Fibroblast of skin of scalp (primary cell): ENCODE measurements at places on chromosomes 2 and 18.
A peak's percentile ranks its signal among the peaks of the same experiment; 100 is the strongest.

DNA sequence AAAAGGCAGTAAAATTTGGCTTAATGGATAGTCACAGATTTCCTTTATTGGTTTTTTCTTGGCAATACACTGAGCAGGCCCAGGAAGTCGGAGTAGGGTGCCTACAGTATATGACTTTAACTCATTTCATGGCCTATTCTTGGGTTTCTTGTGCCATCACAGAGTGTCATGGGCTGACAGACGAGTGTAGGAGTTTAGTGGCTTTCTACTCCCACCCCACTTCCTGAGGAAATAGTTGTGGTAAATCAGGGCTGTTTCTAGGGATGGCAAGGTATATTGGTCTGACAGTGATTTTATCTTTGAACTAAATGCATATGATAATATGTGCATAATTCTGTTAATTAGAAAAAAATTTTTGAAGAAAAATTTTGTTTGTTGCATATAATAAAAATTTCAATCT lies 100.1 kb downstream of the PLCL1 start:
- DNase-seq = no peak

DNA sequence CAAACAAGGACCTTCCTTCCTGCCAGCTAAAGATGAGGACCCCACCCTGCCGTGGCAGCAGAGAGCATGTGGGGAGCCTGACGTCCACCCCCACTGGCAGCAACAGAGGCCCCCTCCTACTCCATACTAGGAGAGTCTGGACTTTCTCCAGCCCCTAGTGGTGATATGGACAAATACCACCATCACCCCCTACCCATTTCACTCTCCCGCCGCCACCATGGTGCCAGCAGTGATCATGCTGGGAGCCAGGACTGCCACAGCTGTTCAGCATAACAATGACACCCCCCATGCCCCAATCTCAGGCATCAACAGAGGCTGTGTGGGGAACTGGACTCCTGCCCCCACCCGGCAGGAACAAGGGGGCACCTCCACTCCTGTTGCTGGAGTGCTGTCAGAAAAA lies 42.7 kb upstream of the ATP9B start:
- DNase-seq = no peak

- no peak for DNase-seq
Observed at GRCh38 chr2:85169581-85169980, 36.4 kb downstream of the TCF7L1 start.

- no peak for DNase-seq
Observed at GRCh38 chr2:199085261-199085660, 372.5 kb downstream of the SATB2 start.

DNA sequence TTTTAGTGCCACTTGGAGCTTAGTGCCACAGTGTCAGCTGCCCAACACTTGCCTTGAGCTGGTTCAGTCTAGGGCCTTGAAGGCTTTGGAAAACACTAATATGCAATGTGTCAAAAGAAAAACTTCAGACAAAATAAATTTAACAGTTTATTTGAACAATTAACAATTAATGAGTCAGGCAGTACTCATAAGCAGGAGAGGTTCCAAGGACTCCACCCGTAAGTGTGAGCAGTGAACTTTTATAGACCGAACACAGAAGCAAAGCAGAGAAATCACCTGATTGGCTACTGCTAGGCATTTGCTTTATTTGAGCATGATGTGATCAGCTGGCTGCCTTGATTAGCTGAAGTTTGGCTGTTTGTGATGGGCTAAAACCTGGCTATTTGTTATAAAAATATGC lies 49.5 kb upstream of the TBC1D8 start:
- peak; percentile 4 for DNase-seq

GRCh38 chr18:45723567-45724355 lies at the start of gene SLC14A1:
TSS of gene SLC14A1 (plus strand) at chr18:45724181. CDS start at chr18:45730321, 6,140 bp downstream.
- DNase-seq = no peak

DNA sequence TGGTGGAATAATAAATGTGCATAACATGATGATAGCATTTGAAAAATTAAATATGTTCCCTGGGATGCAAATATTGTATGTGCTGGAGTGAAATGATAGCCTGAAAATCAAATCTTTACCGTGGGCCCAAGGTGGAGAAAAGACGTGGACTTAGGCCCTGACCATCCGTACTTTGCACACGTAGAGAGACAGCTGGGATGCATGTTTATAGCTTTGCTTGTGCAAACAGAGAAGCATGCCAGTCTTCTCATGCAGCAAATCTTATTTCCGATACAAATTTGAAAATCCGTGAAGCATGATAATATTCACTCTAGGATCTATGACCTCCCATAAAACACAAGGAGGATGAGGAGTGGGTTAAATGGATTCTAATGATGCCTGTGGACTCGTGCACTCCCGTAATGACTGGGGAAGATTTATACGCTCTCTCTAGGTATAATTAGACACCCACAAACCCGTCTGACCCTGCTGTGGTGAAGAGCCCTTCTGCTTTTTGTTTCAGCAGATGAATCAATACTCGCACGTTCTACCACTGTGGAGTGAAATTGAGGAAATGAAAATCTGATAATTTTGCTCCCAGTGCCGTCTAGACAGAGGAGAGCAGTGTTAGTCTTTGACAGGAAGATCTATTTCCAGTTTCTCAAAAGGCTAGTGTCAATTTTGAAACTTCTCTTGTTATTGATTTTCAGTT lies 810.3 kb upstream of the SALL3 start:
- DNase-seq = no peak

- DNase-seq = no peak
Observed at GRCh38 chr18:62402342-62402948, 77.3 kb downstream of the TNFRSF11A start.

GRCh38 chr2:238339395-238339780 lies 19.1 kb downstream of the TRAF3IP1 start:
- no peak for DNase-seq

DNA sequence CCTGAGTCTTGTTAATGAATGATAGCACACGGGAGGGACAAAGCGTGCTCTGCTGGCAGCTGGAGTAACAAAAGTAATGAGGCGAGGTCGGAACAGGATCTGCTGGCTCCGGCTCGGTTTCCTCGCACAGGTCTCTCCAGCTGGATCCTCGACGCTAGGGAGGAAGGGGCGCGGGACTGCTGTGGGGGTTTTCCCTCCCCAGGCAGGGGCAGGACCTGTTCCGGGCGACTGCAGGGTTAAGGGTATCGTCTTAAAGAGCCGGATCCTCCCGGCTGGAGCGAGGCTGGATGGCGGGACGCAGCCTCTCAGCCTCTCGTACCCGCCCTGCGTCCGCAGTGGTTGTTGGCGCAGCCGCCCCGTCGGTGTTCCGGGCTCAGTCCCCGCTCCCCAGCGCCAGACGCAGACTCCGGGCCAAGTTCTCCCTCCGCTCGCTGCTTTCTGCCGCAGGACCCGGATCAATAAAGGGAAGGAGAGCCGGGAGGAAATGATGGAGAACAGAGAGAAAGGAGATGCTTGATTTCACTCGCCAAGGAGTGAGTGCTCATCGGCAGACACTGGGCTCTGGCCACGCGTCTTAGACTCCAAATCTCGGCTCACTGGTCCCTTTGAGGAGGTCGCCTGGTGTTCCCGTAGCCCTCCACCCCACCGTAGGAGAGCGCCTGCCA lies 1.1 kb upstream of the LIPG start:
- no peak for DNase-seq

DNA sequence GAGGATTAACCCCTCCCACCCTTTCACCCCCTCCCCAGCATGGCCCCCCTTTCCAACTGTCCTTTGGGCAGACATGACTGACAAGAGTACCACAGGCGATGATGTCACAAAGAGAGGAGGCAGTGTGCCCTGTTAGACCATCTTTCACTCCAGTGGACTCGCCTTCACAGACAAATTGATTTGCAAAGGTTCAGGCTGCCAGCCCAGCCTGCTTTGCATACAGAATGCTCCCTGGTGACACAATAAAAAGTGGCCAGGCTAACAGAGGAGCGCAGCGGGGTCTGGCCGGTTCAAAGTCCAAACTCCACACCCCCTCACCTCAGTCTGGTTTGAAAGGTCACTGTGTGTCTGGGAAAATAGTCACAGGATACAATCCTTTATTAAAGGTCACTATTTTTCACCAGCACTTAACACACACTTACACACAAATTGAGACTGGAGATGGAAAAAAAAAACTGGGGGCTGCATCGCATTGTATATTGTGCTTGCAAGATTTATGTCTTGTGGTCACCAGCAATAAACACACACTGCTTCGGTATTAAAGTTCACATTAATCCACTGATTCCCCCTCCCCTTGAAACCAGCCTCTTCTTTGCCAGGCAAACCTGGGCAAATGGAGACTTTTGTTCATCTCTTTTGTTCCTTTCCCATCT lies 236.9 kb downstream of the BCL11A start:
- no peak for DNase-seq

DNA sequence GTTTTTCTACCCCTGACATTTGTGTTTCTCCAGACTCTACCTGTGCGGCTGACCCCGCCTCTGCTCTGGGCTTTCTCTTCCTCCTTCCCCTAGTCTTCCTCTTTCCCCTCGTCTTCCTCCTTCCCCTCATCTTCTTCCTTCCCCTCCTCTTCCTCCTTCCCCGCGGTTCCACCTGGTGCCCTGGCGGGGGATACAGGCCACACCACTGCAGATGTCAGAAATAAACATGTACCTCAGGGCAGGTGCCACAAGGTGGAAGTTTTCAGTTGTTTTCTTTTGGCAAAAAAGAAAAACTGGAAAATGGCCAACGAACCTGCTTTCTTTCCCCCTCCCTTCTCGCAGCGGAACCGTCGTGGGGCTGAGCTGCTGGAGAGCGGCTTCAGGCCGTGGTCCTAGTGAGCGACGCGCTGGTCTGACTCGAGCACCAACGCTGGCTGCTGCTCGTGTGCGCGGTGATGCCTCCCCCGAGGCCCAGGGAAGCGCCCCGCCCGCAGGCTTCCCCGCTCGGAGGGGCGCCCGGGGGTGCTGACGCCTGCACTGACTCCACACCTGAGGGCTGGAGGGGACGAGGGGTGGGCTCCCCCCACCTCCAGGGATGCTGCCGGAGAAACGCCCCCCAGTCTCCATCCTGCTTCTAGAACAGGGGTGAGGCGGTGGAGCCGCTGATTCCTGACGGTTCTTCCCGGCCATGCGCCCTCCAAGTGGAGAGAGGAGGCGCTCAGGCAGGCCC lies 83.7 kb upstream of the ZNF516 start:
- no peak for DNase-seq
